Upper lobe of right lung (tissue), 1 donor: ENCODE measurements at places on chromosomes 12 and 14. TPM values are rescaled to one million over a fixed set of nuclear protein-coding genes. Genes with fewer than 3 reads are reported as not detected.

Gene SERPINA3
- 36.4 TPM for total RNA-seq

Gene TBC1D30
- total RNA-seq, result 14.8 TPM

Gene MPHOSPH9
- 20.3 TPM for total RNA-seq

Gene KRT1
- 3.5 TPM for total RNA-seq

Gene BICDL1
- 20.6 TPM for total RNA-seq

Gene P2RX2
- 0.55 TPM for total RNA-seq

Gene ZC2HC1C
- total RNA-seq, result 4.5 TPM

Gene RNASE3
- not detected for total RNA-seq

Gene RNU4-1
- 2,477 TPM for total RNA-seq

Gene SLC17A8
- 0.14 TPM for total RNA-seq

Gene KCNMB4
- 6.0 TPM for total RNA-seq

Gene C12orf76
- total RNA-seq, result 25.0 TPM

Gene PTMS
- total RNA-seq, result 323 TPM

Gene LIMA1
- total RNA-seq, result 81.1 TPM

Gene KRT82
- not detected for total RNA-seq

Gene KRT72
- not detected for total RNA-seq

Gene ST8SIA1
- 8.5 TPM for total RNA-seq

Gene KRT2
- total RNA-seq, result not detected

Gene SMCO2
- 0.38 TPM for total RNA-seq

Gene B4GALNT3
- 14.0 TPM for total RNA-seq

Gene PTPRQ
- 9.8 TPM for total RNA-seq

Gene NRIP2
- total RNA-seq, result 0.61 TPM

Gene DGLUCY
- 77.6 TPM for total RNA-seq

Gene KRT6A
- 3.0 TPM for total RNA-seq

Gene EFCAB11
- 4.0 TPM for total RNA-seq

Gene PMEL
- total RNA-seq, result 4.9 TPM

Gene MDGA2
- not detected for total RNA-seq

Gene TMEM132C
- total RNA-seq, result 0.64 TPM

Gene SIX4
- total RNA-seq, result 0.69 TPM

Gene TRAF3
- 22.3 TPM for total RNA-seq

Gene BCL2L14
- total RNA-seq, result 1.4 TPM

Gene GRIN2B
- total RNA-seq, result 1.1 TPM

Gene TSPAN19
- not detected for total RNA-seq

Gene DBX2
- total RNA-seq, result not detected

Gene TAS2R10
- total RNA-seq, result not detected

Gene RTL1
- total RNA-seq, result not detected

Gene CDCA3
- total RNA-seq, result 1.1 TPM

Gene FBLN5
- total RNA-seq, result 245 TPM

Gene JPH4
- 6.2 TPM for total RNA-seq

Gene PAWR
- total RNA-seq, result 73.5 TPM

Gene PPP4R4
- 2.2 TPM for total RNA-seq

Gene SPIC
- total RNA-seq, result not detected

Gene SYNDIG1L
- total RNA-seq, result 2.9 TPM

Gene FOXM1
- total RNA-seq, result 1.0 TPM

Gene INHBC
- not detected for total RNA-seq

Gene KRT5
- 8.8 TPM for total RNA-seq

Gene ALG10B
- total RNA-seq, result 9.6 TPM

Gene TXNRD1
- total RNA-seq, result 161 TPM

Gene NPAS3
- 1.2 TPM for total RNA-seq

Gene CIROP
- total RNA-seq, result not detected

Gene CATSPERB
- total RNA-seq, result 3.0 TPM

Gene PROX2
- total RNA-seq, result not detected

Gene CCNB1IP1
- total RNA-seq, result 37.9 TPM

Gene GPX2
- total RNA-seq, result 0.69 TPM

Gene ACRBP
- total RNA-seq, result 3.8 TPM

Gene GLIPR1L1
- not detected for total RNA-seq

Gene KLC1
- total RNA-seq, result 172 TPM

Gene PAH
- not detected for total RNA-seq

Gene SMIM41
- total RNA-seq, result 6.1 TPM

Gene CTSG
- total RNA-seq, result 9.7 TPM
